ENCODE measurements at places on chromosomes 6 and 20.

DNA sequence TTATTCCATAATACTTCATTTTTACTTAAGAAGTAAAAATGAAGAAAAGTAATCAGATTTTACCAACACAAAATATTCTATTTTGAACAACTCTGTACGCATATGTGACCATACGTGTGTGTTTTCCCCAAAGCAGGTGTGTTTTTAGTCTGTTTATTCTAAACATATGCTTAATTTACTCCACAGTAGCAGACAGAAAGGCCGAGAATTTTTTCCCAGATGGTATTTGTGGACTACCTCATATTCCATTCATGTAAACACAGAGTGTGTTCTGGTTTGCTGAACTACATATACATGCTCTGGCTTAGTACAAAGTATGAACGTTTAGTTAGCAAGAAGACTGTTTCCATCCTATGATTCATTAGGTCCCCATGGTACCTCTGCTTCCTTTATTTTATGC lies 233.3 kb upstream of the RUNX2 start:
- no peak for DNase-seq

DNA sequence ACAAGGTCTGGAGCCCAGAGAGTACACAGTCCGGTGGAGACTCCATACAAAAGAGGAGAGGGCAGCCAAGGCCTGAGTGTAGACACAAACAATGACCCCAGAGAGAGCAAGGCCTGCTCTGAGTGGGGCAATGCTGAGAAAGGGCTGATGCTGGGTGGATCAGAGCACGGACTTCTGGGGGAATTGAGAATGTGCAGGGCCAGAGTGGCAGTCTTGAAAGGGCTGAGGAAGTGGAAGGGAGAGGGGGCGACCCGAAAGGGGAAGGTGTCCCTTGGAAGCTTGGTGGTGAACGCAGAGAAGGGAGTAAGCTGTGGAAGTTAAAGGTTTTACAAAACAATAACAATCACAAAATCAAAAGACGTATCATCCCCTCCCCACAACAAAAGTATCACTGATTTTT lies 12.0 kb upstream of the GRM4 start:
- no peak for DNase-seq

DNA sequence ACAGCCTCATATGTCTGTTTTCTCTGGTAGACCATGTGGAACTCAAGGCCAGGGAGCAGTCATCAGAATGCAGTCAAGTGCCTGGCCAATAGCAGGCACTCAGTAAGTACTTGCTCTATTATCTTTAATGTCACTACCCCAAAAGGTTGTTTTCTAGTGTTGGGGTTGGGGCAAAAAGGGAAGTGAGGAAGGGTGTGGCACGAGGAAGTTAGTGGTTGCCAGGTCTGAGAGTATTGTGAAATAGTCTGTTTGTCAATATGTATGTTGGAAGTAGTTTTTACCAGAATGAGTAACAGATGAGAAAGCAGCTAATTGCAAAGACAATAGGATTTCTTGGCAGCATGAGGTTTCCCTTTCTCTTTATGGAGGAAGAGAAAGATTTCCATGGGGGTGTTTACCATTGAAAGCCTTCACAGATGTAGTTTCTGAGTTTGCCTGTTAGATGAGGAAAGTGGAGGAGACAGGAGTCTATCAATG lies 59.5 kb upstream of the ARMH2 start:
- peak; percentile 19 for DNase-seq

DNA sequence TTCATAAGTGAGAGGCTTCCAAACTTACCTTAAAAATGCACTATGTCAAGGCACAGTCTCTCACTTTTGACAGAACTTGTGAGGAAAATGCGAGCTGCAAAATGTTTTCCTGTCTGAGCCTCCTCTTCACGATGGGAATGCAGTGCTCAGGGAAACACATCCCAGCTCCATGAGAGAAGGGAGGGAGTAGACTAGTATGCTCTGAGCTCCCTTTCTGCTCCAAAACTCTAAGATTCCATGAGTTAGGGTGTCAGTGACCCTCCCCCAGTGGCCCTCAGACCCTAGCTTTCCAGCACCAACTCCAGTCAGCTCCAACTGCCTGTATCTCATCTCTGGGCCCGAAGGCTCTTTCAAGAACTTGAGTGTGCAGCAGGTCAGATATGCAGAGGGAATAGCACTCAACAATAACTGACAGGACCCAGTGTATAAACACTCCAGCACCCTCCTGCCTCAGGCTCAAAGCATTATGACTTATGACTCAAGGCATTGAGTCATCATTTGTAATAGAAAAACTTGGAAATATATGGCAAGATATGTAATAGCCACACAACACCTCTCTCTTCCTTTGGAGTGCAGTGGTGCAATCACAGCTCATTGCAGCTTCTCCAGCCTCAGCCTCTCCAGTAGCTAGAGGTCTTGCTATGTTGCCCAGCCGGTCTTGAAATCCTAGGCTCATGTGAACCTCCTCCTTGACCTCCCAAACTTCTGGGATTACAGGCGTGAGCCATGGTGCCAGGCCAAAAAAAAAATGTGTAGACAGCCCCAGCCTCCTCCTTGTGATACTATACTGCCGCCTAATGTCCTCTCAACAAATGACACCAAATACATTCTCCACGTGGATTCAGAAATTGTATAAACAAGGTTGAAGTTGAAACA lies 16.7 kb upstream of the ENTPD6 start:
- peak; percentile 95 for DNase-seq

- no peak for DNase-seq
Observed at GRCh38 chr20:16143596-16143995, 429.7 kb downstream of the KIF16B start.

GRCh38 chr20:62014889-62015537 lies 50.7 kb downstream of the TAF4 start:
- DNase-seq = no peak

DNA sequence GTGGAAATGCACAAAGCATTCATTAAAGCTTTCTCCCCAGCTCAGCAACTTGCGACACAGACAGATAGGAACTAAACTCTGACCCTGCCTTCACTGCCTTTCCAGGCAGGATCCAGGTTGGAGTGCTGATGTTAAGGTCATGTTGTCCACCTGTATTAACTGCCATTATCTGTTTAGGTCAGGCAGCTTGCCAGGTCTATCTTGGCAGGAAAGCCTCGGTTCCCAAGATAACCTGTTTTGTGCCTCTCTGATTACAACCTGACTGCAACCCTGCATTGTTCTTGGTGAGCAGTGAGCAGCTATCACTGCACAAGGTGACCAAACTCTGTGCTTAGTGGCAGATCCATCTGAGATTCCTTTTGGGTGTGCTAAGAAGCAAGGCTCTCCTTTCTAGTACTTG lies 23.2 kb upstream of the ELOVL2 start:
- DNase-seq = no peak

- DNase-seq = peak; percentile 4
Observed at GRCh38 chr6:97160280-97160679, 122.7 kb downstream of the MMS22L start.

DNA sequence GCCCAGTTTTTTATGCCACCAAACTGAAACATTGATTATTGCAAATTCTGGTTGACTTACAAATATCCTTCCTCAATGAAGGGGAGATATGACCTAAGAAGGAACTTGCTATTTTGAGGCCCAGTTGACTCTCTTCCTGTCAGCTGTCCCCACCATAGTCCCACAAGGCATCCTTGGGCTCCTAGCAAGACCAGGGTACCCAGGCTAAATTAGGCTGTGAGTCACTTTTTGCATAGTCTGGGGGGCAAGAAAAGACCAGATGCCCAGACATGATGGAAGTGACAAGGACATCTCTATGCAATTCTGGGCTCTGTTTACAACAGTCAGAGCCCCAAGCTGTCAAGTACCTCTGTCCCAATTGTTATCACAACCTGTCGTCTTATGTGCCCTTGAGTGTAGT lies 31.8 kb upstream of the MAFB start:
- DNase-seq = no peak

DNA sequence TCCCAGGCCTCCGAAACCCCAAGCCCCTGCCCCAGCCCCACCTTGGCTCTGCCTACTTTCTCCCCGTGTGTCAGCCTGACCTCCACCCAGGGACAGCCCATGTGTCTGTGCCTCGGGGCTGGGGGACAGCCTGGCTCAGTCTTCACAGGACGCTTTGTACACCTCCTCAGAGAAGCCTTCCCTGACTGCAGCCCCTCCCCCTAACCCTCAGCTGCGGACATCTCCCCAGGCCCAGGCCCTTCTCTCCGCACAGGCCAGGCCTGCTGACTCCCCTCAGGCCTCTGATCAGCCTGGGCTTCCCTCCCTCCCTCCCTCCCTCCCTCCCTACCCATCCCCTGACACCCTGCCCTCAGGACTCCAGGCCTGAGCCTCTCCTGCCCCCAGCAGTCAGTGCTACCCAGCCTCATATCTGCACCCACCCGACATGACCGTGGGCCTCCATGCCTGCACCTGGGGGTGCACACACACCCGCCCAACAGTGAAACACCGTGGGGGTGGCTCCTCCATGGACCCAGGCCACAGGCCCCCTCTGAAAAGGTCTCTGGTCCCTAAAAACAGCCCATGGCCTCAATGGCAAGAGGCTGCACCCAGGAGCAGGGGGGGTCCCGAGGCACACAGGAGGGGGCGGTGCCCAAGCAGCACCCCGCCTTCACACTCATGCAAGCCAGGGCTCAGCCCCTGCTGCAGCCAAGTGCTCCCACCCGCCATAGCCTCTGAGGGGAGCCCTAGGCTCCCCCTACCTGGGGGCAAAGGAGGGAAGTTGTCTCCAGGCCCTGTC lies 12.9 kb downstream of the LAMA5 start:
- no peak for DNase-seq

- DNase-seq = no peak
Observed at GRCh38 chr6:154139892-154140291, 100.9 kb downstream of the OPRM1 start.

GRCh38 chr6:96060249-96060648 lies 44.5 kb downstream of the FUT9 start:
- DNase-seq = no peak

GRCh38 chr6:130525408-130525807 lies 159.6 kb downstream of the TMEM200A start:
- DNase-seq = no peak

- peak; percentile 48 for DNase-seq
Observed at GRCh38 chr6:45712786-45713185, 302.9 kb downstream of the CLIC5 start.

- DNase-seq = no peak
Observed at GRCh38 chr6:154590756-154591155, 80.3 kb upstream of the CNKSR3 start.

DNA sequence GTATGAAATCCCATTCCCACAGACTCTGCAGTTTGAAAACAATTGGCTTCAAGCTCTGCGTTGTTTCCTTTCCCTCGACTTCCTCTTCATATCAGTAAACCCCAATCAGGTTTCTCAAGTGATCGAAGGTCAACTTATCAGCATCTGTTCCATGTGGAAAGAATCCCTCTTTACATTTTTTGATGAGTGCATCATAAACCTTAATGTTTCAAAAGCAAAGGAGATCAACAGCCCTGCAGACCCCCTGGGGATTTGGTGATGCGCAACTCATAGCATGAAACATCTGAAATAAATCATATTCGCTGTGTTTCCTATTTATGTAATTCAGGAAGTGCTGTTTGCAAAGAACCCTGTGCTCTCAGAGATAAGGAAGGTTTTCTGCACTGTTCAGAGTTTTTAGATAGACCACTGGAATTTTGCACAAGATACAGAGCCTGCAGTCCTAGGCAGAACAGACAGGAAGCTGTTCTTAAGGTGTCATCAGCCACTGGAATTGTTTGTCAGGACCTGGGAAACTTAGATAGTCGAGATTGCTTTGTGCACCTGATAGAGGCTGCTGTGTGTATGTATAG lies 216.0 kb downstream of the HIVEP2 start:
- DNase-seq = peak; percentile 79

DNA sequence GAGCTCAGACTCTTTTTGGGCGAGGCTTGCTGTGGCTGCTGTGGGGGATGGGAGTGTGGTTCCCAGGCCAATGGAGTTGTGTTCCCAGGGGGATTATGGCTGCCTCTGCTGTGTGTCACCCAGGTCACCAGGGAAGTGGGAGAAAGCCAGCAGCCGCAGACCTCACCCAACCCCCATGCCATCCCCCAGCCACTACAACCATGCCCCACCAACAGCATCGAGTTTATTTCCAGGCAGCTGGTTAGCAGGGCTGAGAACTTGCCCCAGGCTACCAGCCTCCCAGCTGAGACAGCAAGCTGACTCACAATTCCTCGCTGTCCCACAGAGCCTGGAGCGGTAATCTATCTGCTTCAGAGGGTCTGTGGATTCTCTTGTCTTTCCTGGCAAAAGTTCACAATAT lies 331.7 kb downstream of the FRK start:
- DNase-seq = peak; percentile 74

- DNase-seq = no peak
Observed at GRCh38 chr6:129504456-129504855, 205.5 kb downstream of the ARHGAP18 start.

DNA sequence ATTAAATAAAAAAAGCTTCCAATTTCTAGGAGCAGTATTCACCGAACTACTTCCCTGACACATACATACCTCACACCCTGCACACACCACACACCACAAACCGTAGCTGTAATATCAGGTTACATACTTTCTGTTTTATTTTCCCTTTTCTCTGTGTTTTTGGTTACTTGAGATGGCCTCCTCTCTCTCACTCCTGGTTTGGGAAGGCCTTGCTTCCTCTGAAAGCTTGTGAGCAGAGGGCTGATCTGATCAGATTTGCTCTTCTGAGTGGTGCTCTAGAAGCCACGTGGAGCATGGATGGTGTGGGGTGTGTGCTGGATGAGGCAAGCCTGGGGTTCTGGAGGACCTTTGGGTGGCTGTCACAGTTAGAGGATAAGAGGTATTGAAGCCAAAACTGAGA lies 20.9 kb downstream of the UTRN start:
- peak; percentile 60 for DNase-seq

DNA sequence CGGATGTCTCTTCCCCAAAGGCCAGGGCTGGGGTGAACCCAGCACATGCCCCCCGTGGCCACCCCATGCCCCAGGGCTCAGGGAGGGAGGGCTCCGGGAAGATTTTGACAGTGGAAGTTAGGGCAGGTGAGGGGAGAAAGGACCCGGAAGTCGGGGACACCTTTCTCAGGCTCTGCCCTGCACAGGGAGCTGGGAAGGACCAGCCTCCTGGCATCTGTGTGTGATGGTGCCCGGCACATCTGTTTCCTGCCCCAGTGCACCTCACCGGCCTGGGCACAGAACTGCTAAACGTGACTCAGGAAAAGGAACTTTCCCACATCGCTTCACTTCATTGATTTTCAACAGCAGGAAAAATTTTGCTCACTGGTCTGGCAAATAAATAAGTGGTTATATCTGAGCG lies 141.1 kb upstream of the AFDN start:
- DNase-seq = no peak

GRCh38 chr6:43665376-43665775 lies 20.5 kb downstream of the RSPH9 start:
- DNase-seq = peak; percentile 59

- DNase-seq = peak; percentile 30
Observed at GRCh38 chr6:118288355-118289124, 259.6 kb upstream of the PLN start.

DNA sequence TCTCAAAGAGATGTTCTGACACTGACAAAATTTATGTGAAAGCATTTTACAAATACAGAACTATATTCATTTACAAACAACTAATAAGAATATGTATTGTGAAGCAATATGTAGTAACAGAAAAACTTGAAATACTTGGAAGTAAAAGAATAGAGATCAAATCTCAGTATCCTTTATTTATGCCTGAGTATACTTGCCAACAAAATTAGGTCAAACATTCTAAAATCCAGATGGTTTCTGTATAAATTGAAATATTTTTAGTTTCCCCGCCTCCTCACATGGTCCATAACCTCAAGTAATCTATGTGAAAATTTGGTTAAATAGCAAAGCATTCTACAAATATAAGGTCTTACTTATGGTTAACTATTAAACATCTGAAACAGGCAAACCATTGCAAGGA lies 545.4 kb downstream of the EYS start:
- DNase-seq = no peak

All from EL (cell line).